Spinal cord (tissue), 10 donors: ENCODE measurements at places on chromosomes 1 and 21.

DNA sequence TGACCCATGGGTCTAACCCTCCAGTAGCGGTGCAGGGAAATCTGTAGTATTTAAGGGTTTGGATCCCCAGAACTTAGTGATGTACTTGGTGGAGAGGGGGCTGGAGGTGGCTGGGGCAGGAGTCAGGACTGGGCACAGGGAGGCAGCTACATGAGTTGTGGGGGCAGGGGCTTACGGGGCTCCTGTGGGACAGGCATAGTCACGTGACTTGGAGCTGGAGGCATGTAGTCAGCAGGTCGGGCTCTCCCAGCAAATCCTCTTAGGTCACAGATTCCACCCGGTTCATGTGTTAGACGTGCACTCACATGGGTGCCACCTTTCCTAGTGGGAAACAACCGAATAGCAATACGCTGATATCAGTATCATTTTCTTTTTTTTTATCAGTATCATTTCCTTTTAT lies 112.1 kb downstream of the PCP4 start:
- DNase-seq = no peak

GRCh38 chr1:42961312-42962091 lies 2.8 kb upstream of the SLC2A1 start:
- DNase-seq = no peak

GRCh38 chr1:109770331-109771095 lies 6.8 kb upstream of the EPS8L3 start:
- peak; percentile 74 for DNase-seq

- no peak for DNase-seq
These were observed 14.1 kb downstream of the DPYD start for GRCh38 chr1:97906567-97907241.

DNA sequence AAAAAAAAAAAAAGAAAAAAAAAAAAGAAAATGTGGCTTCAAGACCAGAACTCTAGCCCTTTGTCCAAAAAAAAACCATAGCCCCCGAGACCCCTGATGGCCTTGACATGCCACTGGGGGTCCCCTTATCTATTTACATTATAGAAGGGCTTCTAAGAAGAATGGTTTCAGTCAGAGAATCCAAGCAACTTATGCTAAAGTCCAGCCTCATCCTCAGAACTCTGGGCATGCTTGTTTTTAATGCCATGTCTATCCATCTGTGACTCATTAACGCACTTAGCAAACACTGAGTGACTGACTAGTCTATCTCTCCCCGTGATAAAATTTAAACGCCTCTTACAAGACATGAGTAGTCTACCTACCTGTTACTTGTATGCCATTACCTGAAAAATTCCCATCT lies 29.3 kb downstream of the ERG start:
- no peak for DNase-seq

DNA sequence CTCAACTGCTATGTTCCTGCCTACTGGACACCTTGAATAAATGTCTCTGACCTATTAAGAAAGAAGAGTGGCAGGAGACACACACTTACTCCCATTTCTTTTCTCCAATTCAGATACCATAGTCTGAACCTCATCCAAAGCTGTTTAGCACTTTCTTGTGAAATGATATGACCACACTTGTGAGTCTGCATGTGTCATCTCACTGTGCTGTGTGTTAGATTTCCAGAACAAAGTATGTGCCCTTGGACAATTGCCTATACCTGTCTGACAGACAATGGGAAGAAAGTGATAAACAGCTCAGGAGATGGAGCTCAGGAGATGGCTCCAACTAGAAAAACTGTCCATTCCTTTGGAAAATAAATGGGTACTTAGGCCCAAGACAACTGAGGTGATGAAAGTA lies 48.4 kb downstream of the USP48 start:
- no peak for DNase-seq

GRCh38 chr1:111140680-111140967 lies 601 bp downstream of the CEPT1 start:
- DNase-seq = no peak

DNA sequence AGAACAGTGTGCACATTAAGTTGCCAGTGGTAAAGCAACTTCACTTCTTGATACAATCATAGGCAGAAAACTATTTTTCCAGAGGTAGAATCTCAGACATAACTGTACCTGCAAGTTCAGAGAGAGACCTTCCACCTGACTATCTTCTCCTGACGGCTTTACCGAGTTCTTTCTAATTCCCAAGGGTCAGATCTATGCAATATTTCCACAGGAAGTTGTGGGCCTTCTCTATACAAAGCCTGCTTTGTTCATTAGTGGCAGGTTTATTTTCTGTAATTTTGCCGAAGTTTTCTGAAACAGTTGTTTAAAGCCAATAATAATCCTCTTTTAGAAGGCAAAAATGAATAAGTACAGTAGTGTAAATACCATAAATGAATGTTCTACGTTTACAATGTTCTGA lies 58.2 kb upstream of the RCC1 start:
- no peak for DNase-seq

DNA sequence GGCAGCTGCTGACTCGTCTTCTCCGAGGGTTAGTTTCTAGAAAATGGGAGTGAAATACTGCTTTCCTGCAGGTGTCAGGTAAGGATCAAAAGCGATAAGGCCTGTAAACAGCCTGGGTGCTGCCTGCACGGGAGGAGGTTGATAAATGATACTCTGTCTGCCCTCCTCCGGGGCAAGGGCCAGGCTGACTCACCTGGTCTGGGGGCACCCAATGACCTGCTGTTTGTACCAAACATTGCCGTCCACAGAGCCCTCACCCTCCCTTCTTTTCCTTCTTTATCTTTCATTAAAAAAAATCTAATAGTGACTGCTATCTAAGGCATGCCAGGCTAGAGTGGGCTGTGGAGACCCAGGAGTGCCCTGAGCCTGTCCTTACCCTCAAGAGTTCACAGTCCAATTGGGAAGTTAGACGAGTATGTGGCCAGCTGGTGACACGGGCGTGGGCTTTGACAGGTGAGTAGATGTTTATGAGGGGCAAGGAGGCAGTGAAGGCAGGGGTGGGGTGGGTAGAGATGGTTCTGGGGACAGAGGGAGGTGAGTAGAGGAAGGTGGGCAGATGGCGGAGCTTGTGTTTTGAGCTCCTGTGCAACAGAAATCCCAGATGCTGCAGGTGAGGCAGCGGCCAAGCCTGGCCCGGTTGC lies 16.2 kb downstream of the EDN2 start:
- DNase-seq = no peak

DNA sequence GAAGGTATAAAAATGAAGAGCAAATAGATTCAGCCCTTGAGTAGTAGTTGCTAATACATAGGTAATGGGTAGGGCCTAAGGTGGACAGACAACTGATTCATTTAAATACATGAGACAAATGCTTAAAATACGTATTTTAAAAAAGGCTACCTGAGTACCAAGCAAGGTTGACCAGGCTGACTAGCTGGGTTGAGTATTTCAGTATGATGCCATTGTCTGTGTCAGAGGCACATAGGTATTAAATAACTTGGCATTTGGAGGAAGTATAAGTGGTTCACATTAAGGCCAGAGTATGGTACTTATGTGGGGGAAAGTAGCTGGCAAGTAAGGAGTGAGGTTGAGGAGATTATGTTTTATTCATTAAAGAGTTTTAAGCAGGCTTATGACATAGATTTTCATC lies 19.4 kb downstream of the NEK7 start:
- DNase-seq = no peak

- DNase-seq = no peak
These were observed 108.8 kb upstream of the GRIK1 start for GRCh38 chr21:30048570-30048969.
